ENCODE measurements at places on chromosomes 16 and 17. TPM values are rescaled to one million over a fixed set of nuclear protein-coding genes. Genes with fewer than 3 reads are reported as not detected.
A peak's percentile ranks its signal among the peaks of the same experiment; 100 is the strongest.

The VMO1 gene
- total RNA-seq, result 9.9 TPM

DNA sequence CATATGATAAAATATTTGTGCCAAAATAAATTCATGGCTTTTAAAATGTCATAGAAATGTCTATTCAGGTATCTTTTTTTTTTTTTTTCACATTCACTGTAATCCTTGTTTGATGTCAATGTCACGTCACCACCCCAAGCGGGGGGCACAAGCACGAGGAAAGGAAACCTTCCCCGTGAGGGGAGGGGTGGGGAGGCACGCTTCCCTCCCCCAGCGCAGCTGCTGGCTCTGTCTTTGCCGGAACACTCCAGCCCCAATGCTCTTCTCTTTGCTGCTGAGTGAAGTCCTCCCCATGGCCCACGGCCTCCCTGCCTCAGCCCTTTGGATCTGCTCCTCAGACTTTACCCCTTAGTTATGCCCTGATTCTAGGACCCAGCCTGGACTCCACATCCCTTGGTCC, 1.5 kb downstream of the SLC35G3 start:
- no peak overlapping the region for H3K4me3 ChIP-seq
- H3K36me3 ChIP-seq, result no peaks in the 10 kb centered on the region
- H3K4me1 ChIP-seq, result peaks cover 9% of the 10 kb centered on the region

DNA sequence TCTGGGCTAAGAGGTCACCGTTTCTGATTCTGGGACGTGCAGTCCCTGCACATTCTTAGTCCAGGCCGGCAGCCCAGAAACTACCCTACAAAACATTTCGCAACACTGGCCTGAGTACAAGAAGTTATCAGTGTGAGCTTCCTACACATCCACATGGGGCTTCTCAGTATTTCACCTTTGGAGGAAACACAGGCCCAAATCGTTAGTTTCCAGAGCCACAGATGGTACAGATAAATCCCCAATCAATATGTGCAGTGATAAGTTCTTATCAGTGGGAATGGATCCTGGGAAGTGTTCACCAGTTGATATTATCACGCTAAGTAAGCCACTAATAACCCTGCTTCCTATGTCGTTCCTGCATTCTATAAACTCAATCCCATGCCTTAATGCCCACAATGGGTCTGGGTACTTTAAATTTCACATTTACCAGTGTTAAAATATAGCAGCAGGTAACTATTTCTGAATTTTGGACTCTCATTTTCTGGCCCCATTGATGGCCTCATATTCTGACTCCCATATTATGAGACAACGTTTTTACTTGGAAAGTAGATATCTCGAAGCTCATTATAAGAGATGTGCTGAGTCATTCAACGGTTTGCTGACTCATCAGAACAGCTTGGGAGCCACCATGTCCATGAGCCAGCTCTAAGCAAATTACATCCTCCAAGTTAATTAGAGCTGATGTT, 370.2 kb upstream of the MAF start:
- H3K36me3 ChIP-seq, result no peaks in the 10 kb centered on the region
- no peaks in the 10 kb centered on the region for H3K27me3 ChIP-seq
- no peak overlapping the region for H3K4me3 ChIP-seq
- H3K4me1 ChIP-seq, result no peaks in the 10 kb centered on the region

DNA sequence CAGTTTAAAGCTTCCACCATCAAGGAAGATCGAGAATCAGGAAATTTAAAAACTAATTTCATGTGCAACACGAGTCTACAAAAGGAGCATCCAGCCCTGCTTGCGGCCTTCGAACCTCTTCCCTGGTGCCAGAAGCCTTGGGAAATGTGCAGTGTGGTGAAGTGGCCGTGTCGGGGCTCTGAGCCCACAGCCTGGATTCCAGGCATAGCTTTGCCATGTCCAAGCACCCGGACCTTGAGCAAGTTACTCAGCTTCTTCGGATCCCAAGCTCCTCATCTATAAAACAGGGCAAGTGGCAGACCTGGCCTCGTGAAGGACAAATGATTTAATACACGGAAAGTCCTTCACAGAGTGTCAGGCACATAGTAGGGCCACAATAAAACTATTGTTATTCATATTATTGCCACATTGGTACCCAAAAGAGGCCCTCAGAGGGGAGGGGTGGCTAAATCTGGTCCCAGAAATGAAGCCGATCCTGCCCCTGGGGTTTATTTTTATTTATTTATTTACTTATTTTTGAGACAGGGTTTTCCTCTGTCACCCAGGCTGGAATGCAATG, 34.8 kb downstream of the COTL1 start:
- no peaks in the 10 kb centered on the region for H3K27me3 ChIP-seq
- H3K4me3 ChIP-seq, result no peak overlapping the region
- peaks cover 6% of the 10 kb centered on the region for H3K4me1 ChIP-seq
- DNase-seq, result no peak
- H3K27ac ChIP-seq, result no peak overlapping the region

The SALL1 gene
- total RNA-seq, result not detected

The ITGAX gene
- 188 TPM for total RNA-seq

The ITGA2B gene
- 5.2 TPM for total RNA-seq

The CPHXL2 gene
- not detected for total RNA-seq

GRCh38 chr16:11255737-11256660, at the start of gene SOCS1:
SOCS1 (minus strand) TSS chr16:11256204; CDS start chr16:11255478, 726 bp downstream.
- H3K4me1 ChIP-seq, result peaks cover 56% of the 10 kb centered on the region
- H3K27ac ChIP-seq, result peak within 1 kb of the TSS; percentile 98
- no peaks in the 10 kb centered on the region for H3K27me3 ChIP-seq
- H3K36me3 ChIP-seq, result peaks cover 5% of the 10 kb centered on the region
- peak within 1 kb of the TSS; percentile 90 for H3K4me3 ChIP-seq
- DNase-seq, result peak; percentile 90

DNA sequence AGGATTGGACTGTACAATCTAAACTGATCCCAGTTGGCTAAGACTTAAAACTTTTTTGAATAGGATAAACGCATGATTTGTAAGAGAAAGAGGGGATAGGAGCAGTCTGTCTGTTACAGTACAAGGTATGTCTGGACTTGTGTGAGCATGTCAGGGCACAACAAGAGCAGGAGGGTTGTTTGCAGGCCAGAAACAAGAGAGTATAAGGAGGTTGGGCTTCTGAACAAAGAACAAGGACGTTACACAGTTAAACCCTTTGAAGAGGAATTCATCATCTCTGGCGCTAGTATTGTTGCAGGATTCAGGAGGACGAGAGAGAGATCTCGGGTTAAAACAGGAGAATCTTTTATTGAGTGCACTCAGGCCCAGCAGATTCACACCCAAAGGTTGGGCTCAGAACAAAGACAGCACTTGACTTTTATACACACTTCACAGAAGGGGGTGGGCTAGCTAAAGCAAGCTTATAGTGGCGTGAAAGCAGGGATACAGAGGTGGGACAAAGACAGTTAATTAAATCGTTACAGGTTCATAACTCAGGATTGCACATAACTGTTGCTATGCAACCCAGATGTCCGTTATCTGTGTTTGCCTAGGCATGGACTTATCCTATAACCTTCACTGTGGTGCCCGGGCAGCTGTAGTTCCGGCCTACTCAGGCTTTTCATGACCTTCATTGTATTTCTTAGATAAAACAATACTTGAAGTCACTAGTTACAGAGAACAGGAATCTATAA, 34.3 kb downstream of the SEC14L1 start:
- no peak overlapping the region for H3K4me3 ChIP-seq
- no peaks in the 10 kb centered on the region for H3K36me3 ChIP-seq
- peaks cover 34% of the 10 kb centered on the region for H3K4me1 ChIP-seq
- H3K27me3 ChIP-seq, result no peaks in the 10 kb centered on the region

- H3K36me3 ChIP-seq, result no peaks in the 10 kb centered on the region
- peaks cover 15% of the 10 kb centered on the region for H3K27me3 ChIP-seq
- H3K4me1 ChIP-seq, result no peaks in the 10 kb centered on the region
Observed at GRCh38 chr17:45648642-45649041, 135.5 kb upstream of the CRHR1 start.

DNA sequence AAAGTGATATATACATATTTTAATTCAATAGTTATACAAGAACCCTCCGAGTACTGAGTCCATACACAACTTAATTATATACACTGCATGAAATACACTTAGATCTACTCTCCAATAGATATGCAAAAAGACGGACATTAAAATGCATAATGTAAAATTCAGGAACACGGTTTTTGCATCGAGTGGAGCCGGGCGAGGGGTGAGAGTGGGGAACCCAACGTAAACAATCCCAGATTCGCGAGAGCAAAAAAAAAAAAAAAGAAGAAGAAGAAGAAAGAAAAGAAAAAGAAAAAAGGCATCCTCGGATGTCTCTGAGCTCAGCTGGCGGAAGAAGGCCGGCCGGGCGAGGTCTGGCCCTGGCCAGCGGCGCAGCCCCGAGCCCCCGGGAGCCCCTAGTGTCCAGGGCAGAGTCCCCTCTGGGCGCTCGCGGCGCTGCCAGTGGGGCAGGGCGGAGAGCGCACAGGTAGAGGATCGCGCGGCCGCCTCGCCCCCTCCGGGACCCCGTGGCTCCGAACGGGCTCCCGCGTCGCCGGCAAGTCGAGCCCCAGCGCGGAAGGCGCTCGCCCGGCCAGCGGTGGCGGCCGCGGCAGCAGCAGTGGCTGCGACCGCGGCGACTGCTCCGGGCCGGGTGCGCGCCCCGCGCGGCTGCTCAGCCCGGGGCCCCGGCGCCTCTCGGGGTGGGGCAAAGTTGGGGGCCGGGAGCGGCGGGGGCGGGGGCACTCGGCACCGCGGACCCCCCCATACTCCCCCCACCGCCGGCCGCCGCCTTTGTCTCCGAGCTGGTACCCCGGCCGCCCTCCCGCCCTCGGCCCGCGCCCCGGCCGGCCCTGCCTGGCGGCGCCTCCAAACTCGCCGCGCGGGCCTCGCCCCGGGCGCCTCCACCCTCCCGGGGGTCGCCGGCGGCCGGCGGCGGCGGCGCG, 9.6 kb upstream of the ZFHX3 start:
- peak; percentile 63 for DNase-seq
- peak overlapping the region; percentile 73 for H3K4me3 ChIP-seq

The ABCA9 gene
- 14.6 TPM for total RNA-seq

DNA sequence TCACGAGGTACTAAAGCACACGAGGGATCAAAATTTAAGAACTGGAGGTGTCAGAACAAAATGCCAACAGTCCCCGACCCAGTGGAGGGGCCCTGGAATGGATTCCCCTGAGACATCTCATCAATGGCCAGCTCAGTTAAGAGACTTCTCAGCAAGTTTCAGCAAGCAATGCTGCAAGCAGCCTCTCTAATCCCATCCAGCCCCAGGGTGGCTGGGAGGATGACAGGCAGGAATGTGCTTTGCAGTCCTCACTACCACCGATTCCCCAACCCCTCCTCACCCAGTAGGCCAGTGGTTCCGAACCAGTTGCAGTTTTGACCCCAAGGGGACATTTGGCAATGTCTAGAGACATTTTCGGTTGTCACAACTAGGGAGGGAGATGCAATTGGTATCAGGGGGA, 8.7 kb downstream of the GPRC5B start:
- no peaks in the 10 kb centered on the region for H3K27me3 ChIP-seq
- no peak overlapping the region for H3K4me3 ChIP-seq
- H3K27ac ChIP-seq, result no peak overlapping the region
- peaks cover 4% of the 10 kb centered on the region for H3K36me3 ChIP-seq

DNA sequence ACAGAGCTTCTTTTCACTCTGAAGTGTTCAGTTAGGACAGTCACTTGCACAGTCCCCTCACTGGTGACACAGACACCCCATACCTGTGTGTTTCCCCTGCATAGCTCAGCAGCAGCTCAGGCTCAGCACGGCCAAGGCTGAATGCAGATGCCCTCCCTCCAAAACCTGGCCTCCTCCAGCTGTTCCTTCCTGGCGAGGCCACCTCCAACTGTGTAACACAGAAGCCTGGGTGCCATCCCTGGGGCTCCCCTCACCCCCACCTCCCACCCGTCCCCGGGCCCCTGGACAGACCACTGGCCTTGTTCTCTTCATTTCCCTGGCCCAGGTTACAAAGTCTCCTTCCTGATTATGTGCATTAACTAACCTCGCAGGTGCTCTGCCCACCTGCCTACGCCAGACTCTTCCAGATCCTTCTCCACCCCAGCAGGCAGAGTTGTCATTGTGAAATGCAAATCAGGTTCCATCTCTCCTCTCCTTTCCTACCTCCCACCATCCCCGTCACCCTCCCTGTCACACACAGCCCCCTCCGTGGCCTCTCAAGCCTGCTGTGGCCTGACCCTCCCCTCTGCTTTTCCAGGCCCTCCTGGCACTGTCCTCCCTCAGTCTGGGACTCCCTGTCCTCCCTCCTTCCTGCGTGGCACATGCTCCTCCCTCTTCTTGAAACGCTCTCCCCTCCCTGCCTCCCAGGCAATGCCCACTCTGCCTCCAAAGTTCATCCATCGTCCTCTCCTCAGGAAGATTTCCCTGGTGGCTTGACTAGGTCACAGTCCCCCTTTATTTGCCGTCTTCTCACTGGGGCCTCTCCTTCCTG, 26.4 kb downstream of the MLYCD start:
- no peaks in the 10 kb centered on the region for H3K27me3 ChIP-seq
- no peak overlapping the region for H3K4me3 ChIP-seq
- no peak overlapping the region for H3K27ac ChIP-seq
